ENCODE measurements at places on chromosomes 13 and 19.

DNA sequence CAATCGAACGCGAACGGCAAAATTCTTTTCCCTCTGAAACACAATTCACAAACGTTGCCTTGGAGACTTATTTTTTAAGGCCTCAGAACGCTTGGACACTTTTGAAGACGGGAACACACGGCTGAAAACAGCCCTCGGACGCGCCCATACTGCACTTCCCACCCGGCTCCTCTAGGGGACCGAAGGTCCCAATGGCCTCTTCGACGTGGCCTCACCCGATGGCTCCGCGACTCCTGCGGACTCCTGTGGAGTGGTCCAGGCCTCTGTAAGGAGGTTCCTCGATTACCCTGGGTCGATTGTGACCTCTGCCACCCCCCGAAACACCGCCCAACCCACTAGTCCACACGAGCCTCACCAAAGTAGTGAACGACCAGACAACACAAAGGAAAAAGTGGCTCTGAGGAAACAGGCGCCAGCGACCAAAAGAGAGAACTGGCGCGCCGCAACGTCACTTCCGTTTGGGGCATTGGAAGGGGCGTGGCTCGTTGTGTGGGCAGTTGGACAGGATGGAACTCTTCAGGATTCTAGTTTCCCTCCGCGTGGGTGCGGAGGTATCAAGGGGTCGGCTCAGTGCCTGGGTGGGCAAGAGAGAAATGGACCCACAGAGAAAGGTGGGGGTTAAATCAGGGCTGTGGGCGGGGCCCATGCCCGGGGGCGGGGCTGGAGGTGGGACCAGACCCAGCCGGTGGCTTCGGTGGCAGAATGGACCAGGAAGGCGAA is at the start of gene ZNF560:
ZNF560 (minus strand) TSS at position 434 of the 720 bp plus-strand sequence. CDS start 23,303 bp downstream, outside the sequence.
- DNase-seq = peak; percentile 68

GRCh38 chr19:2210206-2210605 is 25.9 kb downstream of the PLEKHJ1 start:
- no peak for DNase-seq

DNA sequence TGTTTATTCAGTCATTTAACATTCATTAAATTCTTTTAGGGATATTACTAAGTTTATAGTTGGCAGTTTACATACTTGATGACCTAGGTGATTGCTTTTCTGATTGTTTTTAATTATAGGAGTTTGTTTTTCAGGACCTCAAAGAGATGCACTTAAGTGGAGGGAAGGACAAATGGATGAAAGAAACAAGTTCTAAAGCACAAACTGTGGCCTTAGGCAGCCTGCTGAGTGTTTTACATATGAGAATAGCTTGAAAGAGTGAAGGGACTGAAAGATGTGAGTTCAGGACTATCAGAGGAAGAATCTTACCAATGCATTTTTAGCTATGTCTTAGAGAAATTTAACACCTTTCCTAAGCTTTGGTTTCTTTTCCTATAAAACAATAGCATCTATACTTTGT is 402.6 kb downstream of the KLF12 start:
- DNase-seq = no peak

- no peak for DNase-seq
These were observed 24.5 kb upstream of the CYSLTR2 start for GRCh38 chr13:48629277-48629676.

GRCh38 chr19:15200553-15201364 is at the start of gene NOTCH3:
TSS of gene NOTCH3 (minus strand) at chr19:15200995. CDS start at chr19:15200905, 90 bp downstream.
- no peak for DNase-seq

GRCh38 chr19:42528354-42529247 is at the start of gene CEACAM1:
TSS of gene CEACAM1 (minus strand) at chr19:42528481. CDS start at chr19:42528374, 107 bp downstream.
- no peak for DNase-seq

DNA sequence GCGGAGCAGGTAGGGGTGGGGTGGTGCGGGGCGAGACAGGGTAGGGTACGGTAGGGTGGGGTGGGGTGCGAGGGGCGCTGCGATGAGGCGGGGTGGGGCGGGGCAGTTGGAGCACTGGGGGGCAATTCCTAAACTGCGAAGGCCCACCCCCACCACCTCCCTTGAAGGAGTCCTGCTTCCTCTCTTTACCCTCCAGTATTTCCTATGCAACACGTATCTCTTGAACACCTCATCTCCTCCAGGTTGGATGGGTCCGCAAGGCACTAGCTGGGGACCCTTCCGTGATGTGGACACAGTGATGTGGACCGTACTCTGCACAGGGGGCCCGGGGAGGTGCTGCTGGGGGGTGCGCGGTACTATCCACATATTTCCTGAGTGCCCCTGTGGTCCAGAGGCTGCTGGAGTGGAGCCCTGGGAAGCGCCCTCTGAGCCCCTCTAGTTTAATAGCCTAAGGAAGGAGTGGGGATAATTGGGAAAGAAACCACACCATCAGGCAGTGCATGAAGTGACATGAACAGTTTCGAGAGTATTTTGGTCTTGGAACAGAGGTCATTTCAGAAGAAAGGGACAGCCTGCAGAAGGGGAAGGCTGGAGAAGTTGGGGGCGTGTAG is 1.1 kb downstream of the IL17D start:
- DNase-seq = no peak

DNA sequence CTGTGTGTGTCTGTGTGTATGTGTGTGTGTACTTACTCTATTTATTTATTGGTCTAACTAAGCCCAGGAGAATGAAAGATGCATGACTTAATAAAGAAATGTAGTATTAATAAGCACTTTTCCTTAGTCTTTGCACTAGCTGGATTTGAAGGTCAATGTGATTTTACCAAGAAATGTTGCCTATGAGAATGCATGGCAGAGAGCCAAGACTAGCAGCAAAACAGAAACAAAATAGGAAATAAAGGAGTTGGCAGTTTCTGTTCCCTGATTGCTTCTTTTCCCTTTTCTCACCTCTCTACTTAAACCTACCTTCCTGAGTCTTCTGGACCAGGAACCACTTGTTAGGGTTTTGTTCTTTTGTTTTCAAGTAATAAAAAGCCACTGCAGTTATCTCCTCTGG is 286.1 kb downstream of the KCTD12 start:
- DNase-seq = no peak

GRCh38 chr19:15622991-15623390 is 8.0 kb downstream of the CYP4F8 start:
- no peak for DNase-seq

DNA sequence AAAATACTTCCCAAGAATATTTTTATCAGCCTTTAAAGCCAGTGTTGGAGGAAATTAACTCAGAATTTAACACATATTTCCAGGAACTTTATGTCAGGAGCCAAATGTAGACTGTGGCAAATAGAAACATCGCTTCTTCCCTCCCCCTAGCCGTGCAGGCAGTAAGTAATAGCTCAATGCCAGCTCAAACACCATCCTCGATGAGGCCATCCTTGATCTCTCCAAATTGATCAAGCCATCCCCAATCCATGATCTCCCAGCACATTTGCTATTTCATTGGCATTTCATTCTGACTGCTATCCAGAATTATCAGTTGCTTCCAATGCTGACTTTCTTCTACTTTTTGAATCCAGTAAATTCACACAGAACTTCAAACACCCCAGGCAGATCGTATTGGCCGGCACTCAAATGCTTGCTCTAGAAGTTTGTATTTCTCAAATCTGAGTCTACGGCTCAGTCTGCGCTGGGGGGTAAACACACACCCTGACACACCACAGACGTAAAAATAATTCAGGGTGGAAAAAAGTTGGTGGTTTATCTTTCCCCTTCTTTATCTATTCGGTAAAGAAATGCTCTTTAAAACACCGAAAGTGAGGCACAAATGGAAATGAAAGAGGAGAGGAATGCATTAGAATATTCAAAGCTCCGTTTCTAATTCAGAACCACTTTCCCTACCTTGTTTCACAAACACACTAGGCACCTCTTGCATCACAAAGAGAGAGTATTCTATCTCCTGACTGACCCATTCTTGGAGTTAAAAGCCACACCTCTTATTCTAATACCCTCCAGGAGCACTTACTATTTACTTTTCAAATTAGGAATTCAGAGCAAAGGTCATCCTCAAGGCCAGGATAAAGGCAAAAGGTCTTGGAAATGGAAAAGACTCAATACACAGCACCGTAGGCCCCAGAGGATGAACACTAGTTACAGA is 991 bp downstream of the OBI1 start:
- no peak for DNase-seq

- no peak for DNase-seq
These were observed 733 bp upstream of the CD320 start for GRCh38 chr19:8308891-8309291.

- no peak for DNase-seq
These were observed 83.4 kb downstream of the UBL3 start for GRCh38 chr13:29767006-29767405.

DNA sequence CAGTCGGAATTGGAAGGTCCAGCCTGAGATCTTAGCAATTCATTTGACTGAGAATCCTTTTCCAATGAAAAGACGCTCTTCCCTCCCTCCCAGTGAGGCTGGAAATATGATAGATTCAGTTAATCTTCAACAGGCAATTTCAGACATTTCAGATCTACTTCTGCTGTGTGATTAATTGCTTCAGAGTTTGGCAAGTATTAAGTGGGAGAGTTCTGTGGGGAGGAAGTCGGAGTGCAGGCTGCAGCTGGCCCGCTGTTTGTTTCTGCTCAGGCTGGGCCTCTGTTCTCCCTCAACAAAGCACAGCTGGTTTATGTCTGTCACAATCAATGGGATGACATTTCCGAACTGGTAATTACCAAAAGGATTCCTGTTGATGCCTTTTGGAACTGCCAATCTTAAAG is 178.2 kb downstream of the NDFIP2 start:
- DNase-seq = no peak

- no peak for DNase-seq
These were observed 72.7 kb downstream of the ZNF254 start for GRCh38 chr19:24159707-24160106.

DNA sequence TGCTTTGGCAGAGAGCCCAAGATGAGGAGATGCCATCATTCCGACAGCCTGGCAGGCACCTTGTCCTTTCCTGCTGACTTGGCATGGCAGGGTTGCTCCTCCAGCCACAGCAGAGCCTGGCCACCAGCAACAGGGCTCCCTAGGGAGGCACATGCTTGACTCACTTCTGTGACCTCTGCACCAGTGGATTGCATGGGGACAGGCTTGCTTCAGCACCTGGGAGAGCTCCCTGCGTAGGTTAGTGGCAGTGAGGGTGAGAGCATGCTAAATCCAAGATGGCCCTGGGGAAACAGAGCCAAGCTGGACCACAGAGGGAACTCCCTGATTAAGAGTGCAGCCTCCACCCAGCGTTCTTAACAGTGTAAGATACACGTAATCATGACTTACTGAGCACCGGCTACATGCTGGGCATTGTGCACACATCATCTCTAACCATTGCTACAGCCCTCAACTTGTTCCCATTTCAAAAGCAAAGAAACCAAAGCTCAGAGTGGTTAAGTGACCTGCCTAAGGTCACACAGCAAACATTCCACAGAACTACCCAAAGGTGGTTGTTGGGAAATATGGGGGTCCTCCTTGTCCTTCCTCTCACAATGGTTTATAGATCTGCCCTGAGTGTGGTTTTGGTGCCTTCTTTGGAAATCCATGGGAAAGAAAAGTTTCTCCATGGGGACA is 116.6 kb upstream of the UQCRFS1 start:
- DNase-seq = no peak

GRCh38 chr19:23436318-23436717 is 41.0 kb upstream of the ZNF91 start:
- no peak for DNase-seq

DNA sequence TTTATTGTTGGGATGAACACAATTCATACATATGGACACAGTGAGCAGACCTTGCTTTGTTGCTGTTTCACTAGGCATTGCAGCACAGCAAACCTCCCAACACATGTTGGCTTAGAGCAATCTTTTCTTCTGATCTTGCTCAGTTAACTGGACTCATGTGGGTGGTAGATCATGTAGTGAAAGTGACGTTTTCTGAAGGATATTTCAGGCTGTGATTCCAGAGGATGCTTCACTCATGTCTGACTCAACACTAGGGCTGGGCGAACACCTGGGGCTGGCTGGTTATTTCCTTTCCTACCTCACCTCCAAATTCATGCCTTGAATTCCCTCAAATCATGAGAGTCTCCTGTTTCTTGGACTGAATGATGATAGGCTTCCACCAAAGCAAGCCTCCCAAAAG is 14.3 kb upstream of the LGALS13 start:
- no peak for DNase-seq

GRCh38 chr19:16141043-16141442 is 2.4 kb upstream of the HSH2D start:
- peak; percentile 96 for DNase-seq

DNA sequence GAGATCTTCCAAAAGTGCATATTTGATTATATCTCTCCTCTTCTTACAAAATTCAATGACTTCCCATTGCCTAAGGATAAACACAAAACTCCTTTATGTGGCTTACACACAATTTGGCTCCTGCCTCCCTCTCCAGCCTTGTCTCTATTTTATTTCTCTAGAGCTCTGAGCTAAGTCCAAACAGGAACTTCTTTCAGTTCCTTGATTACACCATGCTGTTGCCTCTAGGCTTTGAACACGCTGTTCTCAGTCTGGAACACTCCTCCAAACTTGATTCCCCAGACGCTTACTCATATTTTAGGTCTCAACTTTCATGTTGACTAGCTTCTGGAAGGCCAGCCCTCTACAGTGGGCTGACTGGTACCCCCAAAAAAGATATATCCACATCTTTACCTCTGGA is 258.5 kb downstream of the COG6 start:
- no peak for DNase-seq

GRCh38 chr19:7549429-7550148 is 14.1 kb downstream of the PNPLA6 start:
- DNase-seq = peak; percentile 5

DNA sequence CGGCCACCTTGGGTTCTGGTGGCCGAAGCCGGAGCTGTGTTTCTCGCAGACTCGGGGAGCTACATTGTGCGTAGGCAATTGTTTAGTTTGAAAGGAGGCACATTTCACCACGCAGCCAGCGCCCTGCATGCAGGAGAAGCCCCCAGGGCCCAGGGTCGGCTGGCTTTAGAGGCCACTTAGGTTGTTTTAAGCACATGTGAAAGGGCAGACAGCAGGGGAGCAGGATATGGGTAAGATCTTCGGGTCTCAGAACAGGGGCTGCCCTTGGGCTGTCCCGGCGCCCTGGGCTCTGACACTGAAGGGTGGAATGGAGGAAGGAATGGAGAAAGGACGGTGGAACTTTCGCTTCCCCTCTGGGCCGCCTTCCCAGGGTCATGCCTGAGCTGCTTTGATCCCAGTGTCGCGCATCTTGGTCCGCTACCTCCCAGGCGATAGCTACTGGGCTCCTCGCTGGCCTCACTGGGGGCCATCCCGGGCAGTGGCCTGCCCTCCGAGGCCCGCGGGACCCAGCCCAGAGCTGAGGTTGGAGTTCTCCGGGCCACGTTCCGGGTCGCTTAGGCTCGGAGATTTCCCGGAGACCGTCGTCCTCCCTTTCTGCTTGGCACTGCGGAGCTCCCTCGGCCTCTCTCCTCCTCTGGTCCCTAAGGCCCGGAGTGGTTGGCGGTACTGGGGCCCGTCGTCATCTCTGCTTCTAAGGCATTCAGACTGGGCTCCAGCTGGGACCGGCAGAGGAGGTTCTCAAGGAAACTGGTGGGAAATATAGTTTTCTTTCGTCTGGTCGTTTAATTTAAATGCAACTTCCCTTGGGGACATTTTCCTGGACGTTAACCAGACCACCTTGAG is 4.3 kb upstream of the POU4F1 start:
- no peak for DNase-seq

GRCh38 chr13:38228322-38228721 is 121.3 kb upstream of the UFM1 start:
- DNase-seq = no peak
